ENCODE measurements at places on chromosomes 5 and 9.

DNA sequence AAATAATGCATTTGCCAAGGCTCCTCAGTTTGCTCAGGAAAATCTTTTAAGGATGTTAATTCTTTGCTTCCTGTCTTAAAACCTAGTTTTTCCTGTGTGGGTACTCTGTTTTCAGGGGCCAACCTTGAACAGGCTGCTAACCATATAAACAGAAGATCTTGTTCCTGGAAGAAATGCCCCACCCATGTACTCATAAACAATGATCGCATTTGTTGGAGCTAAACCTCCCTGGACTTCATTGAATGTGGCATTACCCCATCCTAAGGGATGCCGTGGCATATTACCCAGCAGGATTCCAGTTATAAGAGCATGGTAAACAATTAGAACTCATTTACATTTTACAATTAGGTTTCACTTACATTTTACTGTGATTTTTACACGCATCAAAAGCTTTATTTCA is 436.0 kb downstream of the ZNF608 start:
- no peak for DNase-seq

DNA sequence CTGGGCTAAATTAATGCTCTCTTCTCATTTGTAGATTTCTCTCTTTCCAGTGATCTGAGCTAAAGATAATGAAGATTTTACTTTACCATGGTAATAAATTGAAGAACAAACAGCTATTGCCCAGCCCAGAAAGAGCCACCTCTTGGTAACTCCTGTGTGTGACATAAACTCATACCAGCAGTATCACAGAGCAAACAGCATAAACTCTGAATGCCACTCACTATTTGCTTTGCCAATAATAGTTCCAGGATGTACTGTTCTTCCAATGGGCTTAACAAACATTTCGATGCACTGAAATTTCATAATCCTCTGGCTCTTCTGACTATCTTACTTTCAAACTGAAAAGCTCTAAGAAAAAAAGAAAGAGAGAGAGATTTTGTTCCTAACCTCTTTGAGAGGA is 69.8 kb upstream of the RASEF start:
- DNase-seq, result no peak

DNA sequence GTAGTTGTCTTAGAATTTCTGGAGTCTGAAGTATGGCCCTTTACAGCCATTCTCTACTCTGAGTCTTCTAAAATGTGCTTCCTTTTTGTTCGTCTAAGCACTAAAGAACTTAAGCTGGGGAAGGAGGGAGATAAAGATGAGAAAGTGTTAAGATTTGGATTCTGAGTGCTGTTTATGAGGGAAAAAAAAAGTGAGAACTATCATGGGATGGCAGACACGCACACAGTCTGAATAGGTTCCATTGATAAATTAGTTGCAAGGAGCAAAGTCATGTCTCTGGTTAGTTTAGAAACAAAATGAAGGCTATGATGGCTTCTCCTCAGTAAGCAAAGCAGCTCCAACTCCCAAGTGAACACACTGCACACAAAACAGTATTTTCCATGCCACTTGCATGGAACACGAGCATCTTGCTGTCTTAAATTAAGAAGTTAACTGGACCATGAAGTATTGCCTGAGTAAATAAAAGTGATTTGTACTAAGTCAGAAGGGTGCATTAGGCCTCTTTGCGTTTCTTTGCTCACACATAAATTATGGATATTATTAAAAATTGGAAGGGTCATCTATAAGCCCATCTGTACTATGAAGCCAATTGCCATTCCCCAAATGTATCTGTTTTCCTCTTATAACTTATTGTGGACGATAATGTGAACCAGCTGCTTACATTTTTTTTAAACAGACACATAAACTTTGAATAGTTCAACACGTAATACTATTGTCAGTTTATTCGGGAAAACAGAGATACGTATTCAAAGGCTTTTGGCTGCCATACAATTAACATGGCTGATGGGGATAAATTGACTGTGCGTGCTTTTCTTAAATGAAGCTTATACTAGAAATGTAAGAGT is 199.3 kb downstream of the SGCD start:
- DNase-seq, result no peak

GRCh38 chr5:54895816-54896341 is 89.5 kb downstream of the ESM1 start:
- no peak for DNase-seq

GRCh38 chr9:14752871-14753270 is 30.3 kb upstream of the CER1 start:
- no peak for DNase-seq

- DNase-seq, result no peak
Measured at GRCh38 chr5:90297045-90297764, 112.4 kb downstream of the CETN3 start.

- no peak for DNase-seq
Measured at GRCh38 chr9:80648336-80648735, 1041.0 kb downstream of the TLE1 start.

DNA sequence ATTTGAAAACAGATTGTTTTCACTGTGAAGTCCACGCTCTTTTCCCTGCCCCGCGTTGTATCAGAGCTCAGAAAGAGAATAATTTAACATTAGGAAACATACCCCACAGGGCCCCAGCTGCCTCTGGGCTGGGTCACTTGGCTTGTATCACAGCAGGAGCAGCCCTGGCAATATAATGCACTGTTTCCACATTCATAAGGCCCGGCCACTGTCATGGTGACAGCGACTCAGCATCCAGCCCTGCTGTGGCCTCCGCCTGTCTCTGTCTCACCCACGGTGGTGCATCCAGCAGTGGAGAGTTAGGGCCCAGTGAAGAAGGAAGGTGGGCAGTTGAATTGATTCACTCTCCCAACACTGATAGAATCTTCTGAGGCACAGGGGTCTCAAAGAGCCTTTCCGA is 188.9 kb downstream of the NSG2 start:
- no peak for DNase-seq

- DNase-seq, result no peak
Measured at GRCh38 chr5:17378346-17378997, 119.6 kb upstream of the TAF11L2 start.

DNA sequence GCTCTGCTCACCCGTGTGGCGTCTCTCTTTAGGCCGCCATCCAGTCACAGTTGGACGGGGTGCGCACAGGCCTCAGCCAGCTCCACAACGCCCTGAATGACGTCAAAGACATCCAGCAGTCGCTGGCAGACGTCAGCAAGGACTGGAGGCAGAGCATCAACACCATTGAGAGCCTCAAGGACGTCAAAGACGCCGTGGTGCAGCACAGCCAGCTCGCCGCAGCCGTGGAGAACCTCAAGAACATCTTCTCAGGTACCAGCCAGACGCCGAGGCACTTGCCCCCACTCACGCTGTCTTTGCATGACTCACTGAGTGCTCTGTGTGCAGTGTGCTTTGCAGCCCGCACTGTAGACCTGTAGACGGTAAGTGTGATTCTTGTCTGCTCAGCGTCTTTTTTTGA is 4.5 kb downstream of the EXOC3 start:
- DNase-seq, result no peak

GRCh38 chr5:136699651-136700050 is 334.3 kb upstream of the TRPC7 start:
- DNase-seq, result no peak

GRCh38 chr5:472656-473550 is 29.9 kb downstream of the EXOC3 start:
- peak; percentile 87 for DNase-seq

DNA sequence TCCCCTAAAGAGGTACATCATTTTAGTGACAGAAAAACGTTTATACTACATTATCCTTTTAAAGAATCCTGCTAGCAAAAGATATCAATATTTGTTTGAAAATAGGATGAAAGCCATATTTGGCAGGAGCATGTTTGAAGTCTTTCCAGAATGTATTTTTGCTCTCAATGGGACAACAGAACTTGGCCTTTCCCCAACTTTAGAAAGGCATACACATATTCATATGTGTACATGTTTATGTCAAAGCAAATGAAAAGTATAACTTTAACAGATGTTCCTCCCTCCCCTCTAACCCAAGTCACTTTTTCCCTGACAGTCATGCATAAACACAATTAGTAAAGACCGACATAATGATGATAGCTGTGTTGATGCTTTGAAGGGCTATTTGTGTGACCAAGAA is 427.8 kb upstream of the CDH6 start:
- DNase-seq, result no peak

- no peak for DNase-seq
Measured at GRCh38 chr5:111225926-111226325, 1.7 kb downstream of the CAMK4 start.

- DNase-seq, result no peak
Measured at GRCh38 chr5:32099486-32100035, 74.6 kb downstream of the GOLPH3 start.

GRCh38 chr5:136446565-136446964 is 81.2 kb upstream of the TRPC7 start:
- DNase-seq, result no peak

GRCh38 chr5:3103262-3103811 is 351.9 kb upstream of the IRX2 start:
- DNase-seq, result peak; percentile 58
